ENCODE measurements at places on chromosomes 2 and 18.

DNA sequence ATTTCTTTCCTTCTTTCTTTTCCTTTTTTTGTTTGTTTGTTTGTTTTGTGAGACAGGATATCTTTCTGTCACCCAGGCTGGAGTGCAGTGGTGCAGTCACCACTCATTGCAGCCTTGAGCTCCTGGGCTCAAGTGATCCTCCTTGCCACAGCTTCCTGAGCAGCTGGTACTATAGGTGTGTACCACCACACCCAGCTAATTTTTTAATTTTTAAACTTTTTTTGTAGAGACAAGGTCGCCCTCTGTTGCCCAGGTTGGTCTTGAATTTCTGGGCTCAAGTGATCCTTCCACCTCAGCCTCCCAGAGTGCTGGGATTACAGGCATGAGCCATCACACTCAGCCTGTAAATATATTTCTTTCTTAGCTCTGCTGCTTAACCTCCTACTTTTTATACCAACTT is 83.4 kb upstream of the CYP20A1 start:
- no peak for DNase-seq

DNA sequence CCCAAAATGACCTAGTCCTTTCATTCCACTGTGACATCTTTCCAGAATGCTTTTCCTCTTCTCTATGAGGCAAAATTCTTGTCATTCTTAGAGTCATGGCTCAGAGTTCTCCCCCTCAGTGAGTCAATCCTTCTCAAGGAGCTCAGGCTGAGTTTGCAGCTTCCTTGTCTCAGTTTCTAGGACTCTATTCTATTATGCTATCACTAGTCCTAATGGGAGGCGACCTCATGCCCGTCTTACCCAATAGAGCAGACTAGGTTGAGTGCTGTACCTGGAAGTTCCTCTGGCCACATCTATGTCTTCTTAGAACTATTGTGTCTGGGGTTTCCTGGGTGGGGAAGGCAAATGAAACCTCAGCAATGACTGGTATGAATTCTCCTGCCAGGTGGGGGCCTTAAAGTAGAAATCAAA is 51.5 kb downstream of the HAUS1 start:
- no peak for DNase-seq

DNA sequence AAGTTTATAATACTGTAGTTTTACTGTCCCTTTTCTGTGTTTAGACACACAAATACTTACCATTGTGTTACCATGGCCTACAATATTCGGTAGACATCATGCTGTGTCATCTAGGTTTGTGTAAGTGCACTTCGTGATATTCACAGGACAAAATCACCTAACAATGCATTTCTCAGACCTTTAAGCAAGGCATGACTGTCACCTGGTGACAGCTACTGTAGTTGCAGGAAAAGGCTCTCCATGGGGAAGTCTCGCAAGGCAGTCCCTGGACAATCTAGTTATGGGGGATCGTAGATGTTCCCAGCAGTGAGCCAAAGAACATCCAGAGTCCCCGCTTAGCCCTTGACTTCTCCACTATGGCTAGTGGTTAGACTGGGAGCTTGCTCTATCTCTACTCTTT is 73.1 kb downstream of the EIF2AK3 start:
- DNase-seq: no peak

GRCh38 chr2:125707611-125708010 is 948.3 kb upstream of the GYPC start:
- DNase-seq: no peak

- no peak for DNase-seq
Measured at GRCh38 chr18:73009691-73010090, 141.9 kb upstream of the NETO1 start.

DNA sequence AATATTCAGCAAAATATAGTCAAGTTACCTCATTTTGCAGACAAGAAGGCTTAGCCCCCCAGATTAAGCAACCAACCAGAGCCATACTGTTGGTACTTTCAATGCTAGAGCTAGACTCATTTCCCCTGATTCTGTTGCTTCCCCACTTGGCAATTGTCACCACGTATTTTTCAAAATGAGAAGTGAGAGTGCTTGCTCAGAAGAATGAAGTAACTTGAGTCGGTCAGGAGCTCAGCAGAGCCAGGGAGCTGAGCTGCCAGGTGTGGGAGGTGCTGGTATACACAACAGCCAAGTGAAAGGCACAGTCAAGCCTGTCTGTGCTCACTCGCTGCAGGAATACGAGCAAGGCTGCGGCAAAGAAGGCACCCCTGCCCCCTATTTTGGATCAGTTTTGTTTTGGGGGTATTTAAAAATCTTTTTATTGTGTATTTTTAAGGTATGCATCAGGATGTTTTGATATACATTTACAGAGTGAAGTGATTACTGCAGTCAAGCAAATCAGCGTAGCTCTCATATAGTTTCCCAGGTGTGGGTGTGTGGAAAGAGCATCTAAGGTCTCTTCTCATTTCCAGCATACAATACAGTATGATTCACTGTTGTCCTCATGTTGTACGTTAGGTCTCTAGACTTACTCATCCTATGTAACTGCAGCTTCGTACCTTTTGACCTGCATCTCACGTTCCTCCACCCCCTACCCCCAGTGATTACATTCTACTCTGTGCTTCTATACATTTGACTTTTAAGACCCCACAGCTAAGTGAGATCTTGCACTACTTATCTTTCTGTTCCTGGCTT is 62.4 kb downstream of the MRPS9 start:
- no peak for DNase-seq

GRCh38 chr2:51014759-51015158 is 17.2 kb downstream of the NRXN1 start:
- no peak for DNase-seq

GRCh38 chr2:132975193-132976105 is 305.4 kb upstream of the LYPD1 start:
- DNase-seq: no peak

DNA sequence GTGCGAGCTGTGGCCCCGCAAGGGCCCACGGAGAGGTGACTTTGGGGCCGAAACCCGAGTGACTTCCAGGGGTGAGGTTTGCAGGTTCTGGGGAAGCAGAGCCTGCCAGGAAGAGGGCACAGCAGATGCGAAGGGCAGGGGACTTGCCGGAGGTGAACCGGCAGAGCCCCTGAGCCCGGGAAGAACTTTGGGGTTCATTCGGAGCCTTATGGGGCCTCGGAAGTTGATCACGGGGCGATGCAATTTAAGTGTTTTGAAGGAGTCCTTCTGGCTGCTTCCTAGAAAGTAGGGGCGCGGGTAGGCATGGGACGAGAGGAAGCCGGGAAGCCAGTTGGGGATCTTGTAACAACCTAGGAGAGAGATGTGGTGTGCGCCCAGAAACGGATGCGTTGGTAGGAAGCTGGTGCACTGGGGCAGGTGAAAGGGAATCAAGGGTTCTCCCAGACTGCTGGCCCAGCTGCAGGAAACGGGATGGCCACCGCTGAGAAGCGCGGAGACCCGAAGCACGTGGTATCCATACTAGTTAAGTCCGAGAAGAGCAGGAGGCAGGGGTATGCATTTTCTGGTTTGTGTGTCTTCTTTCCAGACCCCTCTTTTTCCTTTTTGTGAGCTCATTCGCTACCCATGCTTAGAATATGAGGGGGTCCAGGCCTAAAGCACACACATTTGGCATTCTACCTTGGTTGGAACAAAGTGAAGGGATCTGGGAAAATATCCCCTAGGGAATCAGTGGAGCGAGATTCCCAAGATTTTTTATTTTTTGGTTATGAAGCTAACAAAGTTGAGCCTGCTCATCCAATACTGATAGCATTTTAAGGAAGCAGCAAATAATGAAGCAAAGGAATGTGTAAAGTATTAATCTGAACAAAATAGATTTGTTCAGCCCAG is 758 bp downstream of the SCLY start:
- DNase-seq: no peak

DNA sequence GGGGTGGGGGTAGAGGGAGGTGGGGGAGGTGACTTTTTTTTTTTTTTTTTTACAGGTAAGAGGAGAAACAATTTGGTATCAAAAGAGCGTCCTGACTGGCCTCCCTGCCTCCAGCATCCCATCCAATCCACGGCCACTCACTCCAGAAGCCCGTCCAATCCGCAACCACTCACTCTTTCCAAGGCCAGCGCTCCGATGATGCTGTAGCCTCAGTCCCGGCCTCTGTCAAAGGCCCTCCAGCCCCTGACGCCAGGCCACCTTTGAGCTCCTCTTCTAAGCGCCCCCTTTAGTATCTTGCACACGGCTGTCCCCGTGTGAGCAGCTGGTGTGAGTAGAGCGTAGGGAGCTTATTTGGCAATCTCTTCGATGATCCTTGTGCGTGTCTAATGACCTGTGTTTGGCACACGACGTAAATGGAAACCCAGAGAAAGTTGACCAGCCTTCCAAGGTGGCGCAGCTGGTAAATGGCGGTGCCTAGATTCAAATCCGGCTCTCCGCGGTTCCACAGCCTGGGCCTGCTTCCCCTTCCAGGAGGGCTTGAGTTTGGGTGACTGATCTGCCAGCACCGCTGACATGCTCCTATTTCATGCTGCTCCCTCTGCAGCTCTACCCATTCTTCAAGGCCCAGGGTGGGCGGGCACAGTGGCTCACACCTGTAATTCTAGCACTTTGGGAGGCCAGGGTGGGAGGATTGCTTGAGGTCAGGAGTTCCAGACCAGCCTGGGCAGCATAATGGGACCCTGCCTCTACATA is 23.8 kb upstream of the PXDN start:
- DNase-seq: no peak
